Spinal cord (tissue), 10 donors: ENCODE measurements at places on chromosomes 6 and 20. TPM values are rescaled to one million over a fixed set of nuclear protein-coding genes. Genes with fewer than 3 reads are reported as not detected.
A peak's percentile ranks its signal among the peaks of the same experiment; 100 is the strongest.

DNA sequence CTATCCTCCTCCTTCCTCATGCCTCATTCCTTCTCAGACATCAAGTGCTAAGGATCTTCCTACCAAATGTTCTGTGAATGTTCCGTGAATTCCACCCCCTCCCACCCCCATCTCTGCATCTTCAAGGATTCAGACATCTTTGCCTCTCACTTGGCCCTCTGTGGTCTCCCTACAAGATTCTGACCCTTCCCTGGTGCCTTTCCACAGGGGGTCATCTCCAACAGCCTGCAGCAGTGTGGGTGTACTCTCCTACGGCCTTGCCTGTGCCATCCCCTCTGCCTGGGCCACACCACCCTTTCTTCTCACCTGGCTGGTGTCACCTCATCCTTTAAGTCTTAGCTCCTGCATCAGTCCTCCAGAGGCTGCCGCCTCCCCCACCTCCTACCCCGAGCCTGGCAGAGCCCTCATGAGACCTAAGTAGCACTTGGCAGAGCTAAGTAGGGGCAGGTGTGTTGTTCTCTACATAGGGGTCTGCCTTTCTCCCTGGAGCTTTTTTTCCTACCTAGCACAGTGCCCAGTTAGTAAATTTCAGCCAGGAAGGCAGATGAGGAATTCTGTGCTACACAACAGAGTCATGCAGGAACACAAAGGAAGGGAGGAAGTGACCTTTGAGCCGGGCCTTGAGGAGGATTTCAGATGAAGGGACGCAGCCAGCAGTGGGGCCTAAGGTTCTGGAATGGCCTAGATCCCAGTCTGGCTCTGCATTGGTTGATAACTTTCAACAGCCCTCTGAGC lies 43.1 kb downstream of the TM9SF4 start:
- H3K27ac ChIP-seq = no peak overlapping the region
- no peak overlapping the region for H3K4me3 ChIP-seq
- peaks cover 75% of the 10 kb centered on the region for H3K36me3 ChIP-seq
- H3K4me1 ChIP-seq = no peaks in the 10 kb centered on the region
- H3K27me3 ChIP-seq = no peaks in the 10 kb centered on the region

The CTCFL gene
- 0.28 TPM for total RNA-seq

GRCh38 chr6:44742828-44743372 lies 355.4 kb downstream of the CDC5L start:
- DNase-seq = no peak
- no peaks in the 10 kb centered on the region for H3K27me3 ChIP-seq
- H3K4me3 ChIP-seq = no peak overlapping the region
- no peaks in the 10 kb centered on the region for H3K36me3 ChIP-seq
- H3K27ac ChIP-seq = no peak overlapping the region

GRCh38 chr6:6600875-6601274 lies 12.4 kb downstream of the LY86 start:
- H3K4me1 ChIP-seq = peaks cover 10% of the 10 kb centered on the region
- no peak overlapping the region for H3K27ac ChIP-seq
- H3K36me3 ChIP-seq = no peaks in the 10 kb centered on the region
- no peaks in the 10 kb centered on the region for H3K27me3 ChIP-seq

DNA sequence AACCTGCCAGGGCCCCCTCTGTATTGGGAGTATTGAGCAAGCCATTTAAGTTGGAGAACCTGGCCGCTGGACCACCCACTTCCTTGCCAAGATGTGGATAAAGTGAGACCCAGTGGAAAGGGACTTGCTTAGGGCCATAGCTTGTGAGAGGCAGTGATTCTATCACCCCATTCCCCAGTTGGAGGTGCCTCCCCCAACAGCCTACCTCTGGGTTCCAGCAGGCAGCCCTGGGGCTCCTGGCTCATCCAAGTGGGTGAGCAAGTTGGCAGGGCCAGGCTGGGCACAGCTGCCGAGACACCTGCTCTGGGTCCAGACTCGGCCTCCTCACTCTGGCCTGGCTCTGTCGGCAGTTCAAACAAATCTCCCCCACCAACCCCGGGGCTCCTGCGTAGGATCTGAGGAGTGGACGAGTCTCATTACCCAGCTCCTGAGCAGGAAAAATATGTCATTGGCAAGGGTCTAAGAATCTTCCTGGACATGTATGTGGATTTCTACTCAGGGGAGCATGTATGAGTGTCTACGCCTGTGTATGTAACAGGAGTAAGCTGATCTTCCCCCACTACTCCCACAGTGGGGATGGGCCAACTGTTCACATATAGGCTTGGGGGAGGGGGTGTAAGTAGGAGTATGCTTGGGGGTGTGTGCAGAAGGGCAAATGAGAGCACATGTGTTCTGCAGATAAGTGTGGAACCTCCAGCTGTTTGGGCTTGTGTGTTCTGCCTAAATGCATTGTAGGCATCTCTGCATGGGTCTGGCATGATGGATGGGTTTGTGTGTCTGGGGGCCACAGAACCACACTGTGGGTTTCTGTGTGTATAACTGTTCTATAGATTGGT lies 1.9 kb downstream of the ID1 start:
- peaks cover 46% of the 10 kb centered on the region for H3K4me1 ChIP-seq
- DNase-seq = peak; percentile 38
- H3K27ac ChIP-seq = peak overlapping the region; percentile 87
- peak overlapping the region; percentile 78 for H3K4me3 ChIP-seq
- H3K27me3 ChIP-seq = peaks cover 7% of the 10 kb centered on the region

The NKAIN4 gene
- total RNA-seq = 41.3 TPM

GRCh38 chr6:3282476-3283236 lies 23.9 kb downstream of the PSMG4 start:
- peaks cover 52% of the 10 kb centered on the region for H3K36me3 ChIP-seq
- no peak for DNase-seq
- H3K4me3 ChIP-seq = no peak overlapping the region

The SNAP25 gene
- 370 TPM for total RNA-seq

- no peak overlapping the region for H3K4me3 ChIP-seq
- no peaks in the 10 kb centered on the region for H3K27me3 ChIP-seq
- H3K36me3 ChIP-seq = peaks cover 75% of the 10 kb centered on the region
- H3K27ac ChIP-seq = no peak overlapping the region
Observed at GRCh38 chr20:31564284-31564683, 40.8 kb upstream of the ID1 start.

- DNase-seq = no peak
- H3K4me3 ChIP-seq = no peak overlapping the region
- no peaks in the 10 kb centered on the region for H3K27me3 ChIP-seq
- no peaks in the 10 kb centered on the region for H3K36me3 ChIP-seq
Observed at GRCh38 chr6:169320013-169320412, 66.4 kb upstream of the THBS2 start.

DNA sequence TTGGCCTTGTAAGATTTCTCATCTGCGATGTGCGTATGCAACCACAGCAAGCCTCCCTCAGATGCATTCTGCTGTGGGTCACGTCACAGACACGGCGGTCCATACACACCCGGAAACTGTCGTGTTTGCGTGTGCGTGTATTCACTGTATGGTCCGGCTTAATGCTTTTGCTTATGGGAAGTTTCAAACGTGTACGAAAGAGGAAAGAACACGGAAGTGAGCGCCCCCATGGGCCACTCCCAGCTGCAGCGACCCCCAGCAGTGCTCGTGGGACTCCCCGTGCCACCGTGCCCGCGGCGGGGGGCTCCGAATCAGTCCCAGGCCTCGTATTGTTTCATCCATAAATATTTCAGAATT lies 10.2 kb downstream of the DLL1 start:
- H3K36me3 ChIP-seq = peaks cover 42% of the 10 kb centered on the region
- H3K4me3 ChIP-seq = peak overlapping the region; percentile 13
- no peak overlapping the region for H3K27ac ChIP-seq

The OR2J3 gene
- total RNA-seq = 0.10 TPM

GRCh38 chr6:38573801-38574395 lies 65.8 kb downstream of the BTBD9 start:
- H3K4me1 ChIP-seq = no peaks in the 10 kb centered on the region
- no peak overlapping the region for H3K27ac ChIP-seq
- no peaks in the 10 kb centered on the region for H3K36me3 ChIP-seq
- DNase-seq = no peak
- H3K27me3 ChIP-seq = no peaks in the 10 kb centered on the region
- H3K4me3 ChIP-seq = no peak overlapping the region

- no peak for DNase-seq
- no peaks in the 10 kb centered on the region for H3K4me1 ChIP-seq
- no peaks in the 10 kb centered on the region for H3K27me3 ChIP-seq
- no peak overlapping the region for H3K27ac ChIP-seq
- no peaks in the 10 kb centered on the region for H3K36me3 ChIP-seq
Observed at GRCh38 chr20:34155836-34156235, 43.8 kb upstream of the EIF2S2 start.

DNA sequence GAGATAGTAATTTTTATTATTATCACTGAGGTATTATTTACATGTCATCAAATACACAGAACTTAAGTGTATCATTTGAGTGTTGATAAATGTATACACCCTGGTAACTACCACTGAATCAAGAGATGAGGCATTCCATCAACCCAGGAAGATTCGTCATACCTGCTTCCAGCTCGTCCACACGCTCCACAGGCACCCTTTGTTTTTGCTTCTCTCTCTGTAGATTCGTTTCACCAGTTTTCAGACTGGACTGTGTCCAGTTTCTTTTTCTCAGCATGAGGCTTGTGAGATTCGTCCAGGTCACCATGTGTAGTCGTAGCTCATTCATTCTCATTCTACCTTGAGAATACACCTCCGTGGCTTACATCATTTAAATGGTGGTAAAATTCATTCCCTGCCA lies 64.5 kb downstream of the BFSP1 start:
- H3K4me1 ChIP-seq = peaks cover 5% of the 10 kb centered on the region
- H3K4me3 ChIP-seq = no peak overlapping the region
- peaks cover 12% of the 10 kb centered on the region for H3K36me3 ChIP-seq

DNA sequence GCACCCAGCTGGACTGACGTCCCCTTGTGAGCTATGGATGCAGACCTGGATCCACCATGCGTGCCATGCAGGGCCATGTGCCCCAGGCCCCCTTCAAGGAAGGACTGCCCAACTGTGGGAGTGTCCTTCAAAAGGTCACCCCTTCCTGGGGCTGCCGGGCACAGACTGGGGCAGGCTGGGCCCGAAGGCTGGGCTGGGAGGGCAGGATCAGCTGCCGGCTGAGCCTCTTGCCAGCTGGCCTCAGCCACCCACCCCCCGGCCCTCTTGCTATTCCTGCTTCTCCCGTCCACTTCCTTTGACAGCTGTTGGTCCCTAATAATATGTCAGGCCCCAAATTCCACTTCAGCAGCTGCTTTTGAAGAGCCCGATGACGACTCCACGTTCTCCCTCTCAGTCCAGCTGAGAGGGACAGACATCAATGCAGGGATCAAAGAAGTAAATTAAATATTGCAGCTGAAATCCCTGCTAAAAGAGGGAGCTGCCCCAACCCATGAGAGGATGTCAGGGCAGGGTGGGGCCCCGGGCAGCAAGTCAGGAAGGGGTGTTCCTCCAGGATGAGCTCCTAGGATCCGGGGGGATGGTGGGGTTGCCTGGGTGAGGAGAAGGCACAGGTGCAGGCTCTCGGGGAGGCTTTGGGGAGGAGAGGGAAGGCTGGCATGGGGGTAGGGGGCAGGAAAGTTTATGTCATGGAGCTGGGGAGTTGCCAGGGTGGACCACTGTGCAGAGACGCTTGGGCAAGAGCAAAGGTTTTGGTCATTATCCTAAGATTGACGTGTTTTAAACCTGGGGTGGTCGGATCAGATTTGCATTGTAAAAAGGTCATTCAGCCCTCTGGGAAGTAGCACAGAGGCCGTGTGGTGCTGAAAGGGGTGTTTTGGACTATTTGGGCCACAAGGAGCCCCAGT lies 185.0 kb downstream of the ANKRD60 start:
- H3K4me1 ChIP-seq = peaks cover 55% of the 10 kb centered on the region
- no peak overlapping the region for H3K4me3 ChIP-seq
- H3K27me3 ChIP-seq = no peaks in the 10 kb centered on the region
- no peak for DNase-seq

- no peaks in the 10 kb centered on the region for H3K27me3 ChIP-seq
- no peaks in the 10 kb centered on the region for H3K36me3 ChIP-seq
- no peak overlapping the region for H3K27ac ChIP-seq
- H3K4me1 ChIP-seq = peaks cover 3% of the 10 kb centered on the region
- H3K4me3 ChIP-seq = no peak overlapping the region
Observed at GRCh38 chr6:71258078-71258866, 30.3 kb upstream of the OGFRL1 start.

- peaks cover 5% of the 10 kb centered on the region for H3K4me1 ChIP-seq
- no peaks in the 10 kb centered on the region for H3K36me3 ChIP-seq
- no peaks in the 10 kb centered on the region for H3K27me3 ChIP-seq
- no peak for DNase-seq
- no peak overlapping the region for H3K27ac ChIP-seq
Observed at GRCh38 chr6:87171938-87172633, 16.7 kb downstream of the ZNF292 start.

- no peak overlapping the region for H3K27ac ChIP-seq
- H3K27me3 ChIP-seq = no peaks in the 10 kb centered on the region
- H3K36me3 ChIP-seq = peaks cover 27% of the 10 kb centered on the region
Observed at GRCh38 chr6:137879299-137879698, 12.2 kb downstream of the TNFAIP3 start.

DNA sequence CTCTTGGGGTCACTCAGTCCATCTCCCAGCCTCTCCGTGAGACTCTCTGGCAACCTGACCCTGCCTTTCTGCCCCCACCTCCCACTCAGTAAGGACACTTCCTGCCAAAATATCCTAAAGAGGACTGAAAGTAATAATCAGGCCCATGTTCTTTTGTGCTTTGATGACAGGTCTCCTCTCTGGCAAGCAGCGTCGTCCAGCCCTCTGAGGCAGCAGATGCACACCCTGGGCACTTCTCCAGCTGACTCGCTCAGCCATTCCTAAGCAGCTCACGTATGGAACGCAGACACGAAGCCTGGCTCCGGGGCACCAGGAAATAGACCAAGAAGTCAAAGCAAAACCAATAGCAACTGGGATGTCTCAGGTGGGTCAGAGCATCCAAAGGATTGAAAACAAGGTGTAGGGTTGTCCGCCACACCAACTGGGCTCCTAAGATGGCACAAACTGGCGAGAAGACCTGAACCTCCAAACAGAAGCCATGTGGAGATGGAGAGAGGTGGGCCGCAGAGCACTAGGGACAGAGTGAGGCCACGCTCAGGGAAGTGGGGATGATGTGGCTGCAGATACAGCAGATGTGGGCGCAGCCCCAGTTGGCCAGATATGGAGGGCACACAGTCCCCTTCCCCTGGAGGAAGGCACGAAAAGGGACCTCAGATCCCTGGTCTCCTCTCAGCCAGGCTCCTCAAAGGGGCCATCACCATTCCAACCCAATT lies 99.3 kb downstream of the PRND start:
- H3K4me1 ChIP-seq = peaks cover 39% of the 10 kb centered on the region
- no peak overlapping the region for H3K4me3 ChIP-seq
- DNase-seq = no peak
- no peaks in the 10 kb centered on the region for H3K27me3 ChIP-seq

- no peak overlapping the region for H3K4me3 ChIP-seq
- H3K27me3 ChIP-seq = no peaks in the 10 kb centered on the region
- no peaks in the 10 kb centered on the region for H3K4me1 ChIP-seq
- no peak overlapping the region for H3K27ac ChIP-seq
- no peaks in the 10 kb centered on the region for H3K36me3 ChIP-seq
Observed at GRCh38 chr20:16898433-16898832, 150.3 kb downstream of the OTOR start.

The GPR63 gene
- total RNA-seq = 6.0 TPM
